Activated naive CD4-positive, alpha-beta T cell treated with anti-CD3 and anti-CD28 coated beads, Interleukin-2, amount 50 U/mL, for 16 hours (primary cell): ENCODE measurements at places on chromosomes 7 and 10.

DNA sequence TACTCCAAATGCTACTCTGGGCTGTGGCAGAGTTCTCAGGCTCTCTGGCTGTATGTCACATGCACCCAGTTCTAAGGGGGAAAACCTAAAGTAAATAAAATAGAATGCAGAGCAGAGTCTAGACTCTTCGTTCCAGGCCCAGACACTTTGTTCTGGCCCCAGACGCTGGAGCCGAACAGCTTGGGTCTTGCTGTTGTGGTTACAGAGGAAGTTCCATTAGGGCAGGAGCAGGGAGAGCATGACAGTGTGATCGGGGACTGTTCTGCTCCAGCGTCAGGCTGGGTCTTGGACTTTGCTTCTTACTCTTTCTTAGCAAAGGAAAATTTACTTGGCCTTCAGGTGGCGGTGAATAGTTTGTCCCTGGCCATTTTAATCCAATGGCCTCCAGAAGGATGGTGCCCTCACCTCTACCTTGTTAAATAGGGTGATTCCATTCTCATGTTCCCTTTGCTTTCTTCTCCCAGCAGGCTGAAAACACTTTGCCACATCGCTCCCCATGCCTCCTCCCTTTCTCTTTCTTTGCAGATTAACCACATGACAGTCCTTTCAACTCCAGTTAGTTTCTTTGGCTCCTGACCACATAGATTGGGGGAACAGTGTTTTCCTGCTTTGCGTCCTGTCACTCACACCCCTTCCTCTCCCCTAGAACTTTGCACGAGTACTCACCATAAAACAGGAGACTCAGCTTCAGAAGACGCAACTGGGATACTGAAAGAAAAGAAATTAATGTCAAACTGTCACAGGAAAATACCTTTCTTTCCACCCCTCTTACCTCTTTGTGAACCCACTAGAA is 730.8 kb downstream of the SUGCT start:
- no peak for DNase-seq

DNA sequence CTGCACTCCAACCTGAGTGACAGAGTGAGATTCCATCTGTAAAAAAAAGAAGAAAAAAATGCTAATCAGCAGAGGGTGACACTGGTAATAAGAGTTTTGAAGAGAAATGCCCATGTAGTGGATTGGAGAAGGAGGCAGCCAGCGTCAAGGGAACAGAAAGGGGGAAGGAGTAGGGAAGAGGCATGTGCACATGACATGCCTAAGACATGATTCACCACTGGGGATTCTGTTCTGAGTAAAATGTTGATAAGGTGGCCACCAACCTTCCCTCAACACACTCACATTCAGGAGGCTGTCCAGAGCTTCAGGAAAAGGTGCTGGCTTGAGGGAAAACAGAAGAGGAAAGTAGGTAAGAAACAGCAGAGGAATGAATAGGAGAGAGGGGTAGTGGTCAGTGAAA is 39.9 kb downstream of the AKR1D1 start:
- DNase-seq: no peak

GRCh38 chr7:47940088-47941013 is 7.9 kb downstream of the PKD1L1 start:
- DNase-seq: no peak

DNA sequence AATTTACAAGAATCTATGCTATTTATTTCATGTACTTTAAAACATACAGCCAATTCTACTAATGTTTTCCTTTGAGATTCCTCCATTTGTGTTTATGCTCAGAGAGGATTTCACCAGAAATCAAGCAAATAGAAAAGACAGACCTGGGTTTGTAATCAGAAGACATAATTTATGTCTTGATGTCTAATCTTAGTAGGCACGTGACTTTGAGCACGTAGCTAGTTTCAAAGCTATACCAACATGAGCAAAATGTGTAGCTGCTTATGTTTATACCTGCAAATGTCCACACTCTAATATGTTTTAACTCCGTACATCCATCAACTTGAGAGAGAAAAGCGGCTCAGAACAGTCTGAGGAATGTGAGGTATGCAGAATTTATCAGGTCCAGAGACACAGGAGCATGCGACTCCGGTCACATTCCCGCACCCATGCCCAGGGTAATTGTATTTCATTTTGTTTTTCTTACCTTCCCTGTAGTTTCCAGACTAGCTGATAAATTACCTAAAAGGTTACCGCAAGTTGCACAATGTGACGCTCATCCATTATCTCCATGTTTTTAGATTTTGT is 40.0 kb downstream of the SVOPL start:
- no peak for DNase-seq

- no peak for DNase-seq
Observed at GRCh38 chr7:79730971-79731370, 277.5 kb upstream of the MAGI2 start.

DNA sequence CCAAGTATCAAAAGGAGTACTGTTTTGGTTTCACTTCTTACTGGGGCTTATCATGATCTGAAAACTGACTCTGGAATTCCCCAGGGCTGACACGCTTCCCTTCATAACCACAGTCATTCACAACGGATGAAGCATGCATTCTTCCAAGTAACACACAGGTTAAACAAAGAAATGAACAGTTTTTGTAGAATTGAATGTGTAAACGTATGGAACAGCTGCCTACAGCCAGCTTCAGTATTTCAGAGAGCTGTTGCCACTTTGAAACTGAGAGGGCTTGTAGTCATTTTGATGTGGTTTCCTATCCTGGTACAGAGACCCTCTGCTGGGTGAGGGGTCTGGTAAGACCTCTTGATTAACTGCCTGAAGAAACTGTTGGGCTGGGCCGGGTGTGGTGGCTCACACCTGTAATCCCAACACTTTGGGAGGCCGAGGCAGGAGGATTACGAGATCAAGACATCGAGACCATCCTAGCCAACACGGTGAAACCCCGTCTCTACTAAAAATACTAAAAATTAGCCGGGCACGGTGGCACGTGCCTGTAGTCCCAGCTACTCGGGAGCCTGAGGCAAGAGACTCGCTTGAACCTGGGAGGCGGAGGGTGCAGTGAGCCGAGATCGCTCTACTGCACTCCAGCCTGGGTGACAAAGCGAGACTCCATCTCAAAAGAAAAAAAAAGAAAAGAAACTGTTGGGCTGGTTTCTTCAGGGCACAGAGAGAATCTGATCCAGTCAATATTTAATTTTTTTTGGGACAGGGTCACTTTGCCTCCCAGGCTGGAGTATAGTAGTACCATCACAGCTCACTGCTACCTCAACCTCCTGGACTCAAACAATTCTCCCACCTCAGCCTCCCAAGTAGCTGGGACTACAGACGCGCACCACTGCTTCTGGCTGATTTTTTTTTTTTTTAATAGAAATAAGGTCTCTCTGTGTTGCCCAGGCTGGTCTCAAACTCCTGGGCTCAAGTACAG is 4.7 kb downstream of the NFE2L3 start:
- DNase-seq: peak; percentile 60

DNA sequence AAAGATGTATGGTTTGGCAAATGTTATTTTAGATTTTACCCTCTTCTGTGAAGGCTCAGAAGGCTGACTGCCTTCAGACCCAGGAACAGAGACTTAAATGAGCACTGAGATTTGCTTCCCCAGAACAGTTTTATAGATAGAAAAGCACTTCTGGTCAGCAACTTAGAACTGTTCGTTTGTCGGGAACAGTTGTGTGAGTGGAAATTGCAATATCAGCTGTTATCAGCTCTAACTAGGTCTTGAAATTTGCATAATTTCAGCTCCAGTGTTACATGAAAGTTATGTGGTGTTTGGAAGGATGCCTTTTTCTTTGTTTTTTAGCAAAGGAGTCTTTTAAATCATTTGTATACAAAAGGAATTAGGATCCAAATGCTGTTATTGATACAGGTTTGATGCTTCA is 83.8 kb upstream of the MXI1 start:
- no peak for DNase-seq
